T-cell (primary cell): ENCODE measurements at places on chromosomes 2 and 18.

DNA sequence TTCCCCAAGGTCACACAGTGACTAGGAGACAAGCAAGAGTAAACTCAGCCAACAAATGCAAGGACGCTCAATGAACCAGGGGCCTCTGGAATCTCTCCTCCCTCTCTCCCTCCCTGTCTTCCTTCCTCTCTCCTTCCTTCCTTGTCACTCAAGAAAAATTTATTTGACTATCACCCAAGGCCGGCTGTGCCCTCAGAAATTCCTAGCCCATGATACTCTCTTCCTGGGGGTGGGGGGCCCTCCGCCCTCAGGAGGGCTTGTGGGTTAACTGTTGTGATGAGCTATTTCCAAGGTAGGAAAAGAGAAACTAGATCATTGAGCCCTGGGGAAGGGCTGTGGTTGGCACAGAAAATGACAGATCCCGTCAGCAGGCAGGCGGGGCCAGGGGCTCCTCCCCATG lies 21.7 kb downstream of the INHBB start:
- no peak for DNase-seq

GRCh38 chr2:98482362-98482761 lies 37.7 kb downstream of the INPP4A start:
- no peak for DNase-seq

DNA sequence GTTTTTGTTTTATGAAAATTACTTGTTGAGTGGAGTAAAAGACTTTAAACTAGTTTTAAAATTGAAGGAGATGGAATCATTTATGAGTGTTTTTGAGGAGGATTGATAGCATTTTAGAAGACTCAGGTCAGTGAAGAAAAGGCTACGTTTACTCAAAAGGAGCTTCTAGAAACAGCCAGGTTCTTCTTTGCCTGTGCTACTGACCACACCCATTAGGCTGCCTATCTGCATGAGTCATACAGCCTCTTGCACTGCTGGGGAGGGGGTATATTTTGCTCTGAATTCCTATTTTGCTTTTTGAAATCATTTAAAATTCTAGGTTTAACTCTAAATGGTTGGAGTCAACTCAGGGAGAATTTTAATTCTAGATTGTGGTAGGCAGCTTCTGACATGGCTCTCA lies 22.3 kb downstream of the EFEMP1 start:
- DNase-seq: no peak

DNA sequence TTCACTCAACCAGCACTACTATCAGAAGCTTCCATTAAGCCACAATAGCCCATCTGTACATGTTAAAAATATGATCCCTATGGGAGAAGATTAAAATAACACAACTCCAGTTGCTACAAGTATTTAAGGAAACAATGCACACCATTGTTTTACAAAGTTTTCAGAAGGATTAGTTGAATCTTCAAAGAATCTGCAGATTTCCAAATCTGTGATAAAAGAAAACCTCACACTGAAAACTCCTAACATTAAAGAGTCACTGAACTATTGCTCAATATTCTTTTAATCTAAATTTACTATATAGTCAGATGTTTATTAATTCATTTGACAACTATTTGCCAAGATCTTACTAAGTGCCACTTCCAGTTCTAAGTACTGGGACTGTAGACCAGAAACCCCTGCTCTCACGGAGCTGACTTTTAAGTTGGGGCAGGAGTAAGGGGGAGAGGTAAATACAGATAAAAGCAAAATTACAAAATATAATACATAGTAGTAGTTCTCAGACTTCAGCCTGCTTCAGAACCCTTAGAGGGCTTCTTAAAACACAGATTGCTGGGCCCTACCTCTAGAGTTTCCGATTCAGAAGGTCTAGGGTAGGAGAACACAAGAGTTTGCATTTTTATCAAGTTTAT lies 94.4 kb downstream of the STK39 start:
- DNase-seq: no peak

- DNase-seq: no peak
Observed at GRCh38 chr2:219632760-219633105, 5.3 kb downstream of the SLC4A3 start.

- DNase-seq: no peak
Observed at GRCh38 chr2:27095745-27096651, 9.4 kb downstream of the KHK start.

DNA sequence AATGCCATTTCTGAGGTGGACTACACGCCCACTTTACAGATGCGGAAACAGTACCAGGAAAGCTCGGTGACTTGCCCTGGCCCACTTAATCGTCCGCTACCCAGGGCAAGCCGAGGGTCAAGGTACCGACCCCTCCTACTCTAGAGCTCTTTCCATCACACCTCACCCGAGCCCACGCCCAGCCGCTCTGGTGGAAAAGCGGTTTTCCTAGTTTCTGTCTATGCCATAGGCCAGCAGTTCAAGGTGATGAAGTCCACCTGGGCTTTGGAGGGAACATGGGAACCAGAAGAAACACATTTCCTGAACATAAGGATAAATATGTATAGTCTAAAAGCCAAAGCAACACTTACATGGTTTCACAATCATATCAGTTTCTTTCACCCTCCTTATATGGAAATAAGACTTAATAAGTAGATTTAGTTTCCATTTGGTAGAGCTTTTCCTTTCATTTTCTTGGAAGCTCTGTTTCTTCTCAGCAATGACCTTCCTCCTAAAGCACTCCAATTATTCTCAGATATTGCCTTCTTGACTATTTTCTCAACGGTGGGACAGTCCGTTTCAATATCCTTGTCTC lies 567 bp downstream of the VWA3B start:
- no peak for DNase-seq

GRCh38 chr2:240189686-240190085 lies 49.2 kb upstream of the OTOS start:
- no peak for DNase-seq

- DNase-seq: no peak
Observed at GRCh38 chr2:198004921-198005829, 200.8 kb downstream of the PLCL1 start.

GRCh38 chr18:12776821-12777471 lies 74.1 kb downstream of the PSMG2 start:
- no peak for DNase-seq
